A549 treated with ZK216348 at 1 μM for 4 hours (cell line): ENCODE measurements at places on chromosomes 2 and 18. TPM values are rescaled to one million over a fixed set of nuclear protein-coding genes. Genes with fewer than 3 reads are reported as not detected.

SP140L gene
- total RNA-seq = 3.3 to 4.7 TPM (median 3.5 TPM) in 5 replicates

HOXD1 gene
- 0.18 to 0.28 TPM (median 0.24 TPM) in 4 of 5 replicates, not detected in the other for total RNA-seq

MC5R gene
- not detected in 5 replicates for total RNA-seq

VIT gene
- not detected in 5 replicates for total RNA-seq

SNRNP200 gene
- total RNA-seq = 91.2 to 133 TPM (median 126 TPM) in 5 replicates

DSG4 gene
- not detected in 5 replicates for total RNA-seq

OSBPL1A gene
- 11.0 to 16.5 TPM (median 13.2 TPM) in 5 replicates for total RNA-seq

TRPM8 gene
- total RNA-seq = 0.13 to 0.33 TPM in 2 of 5 replicates, not detected in the others

ARHGAP25 gene
- 0.14 to 0.39 TPM (median 0.29 TPM) in 4 of 5 replicates, not detected in the other for total RNA-seq

HTR2B gene
- not detected in 5 replicates for total RNA-seq

PPP1R1C gene
- 0.90 to 4.0 TPM (median 1.6 TPM) in 5 replicates for total RNA-seq

ZNF385B gene
- total RNA-seq = not detected in 5 replicates

CHCHD5 gene
- total RNA-seq = 52.6 to 67.5 TPM (median 61.6 TPM) in 5 replicates

MATN3 gene
- total RNA-seq = 9.8 to 16.8 TPM (median 14.4 TPM) in 5 replicates

TMEM169 gene
- total RNA-seq = 0.25 to 0.66 TPM (median 0.42 TPM) in 5 replicates
